Ascending aorta (tissue), 2 donors: ENCODE measurements at places on chromosomes 7 and 10.

DNA sequence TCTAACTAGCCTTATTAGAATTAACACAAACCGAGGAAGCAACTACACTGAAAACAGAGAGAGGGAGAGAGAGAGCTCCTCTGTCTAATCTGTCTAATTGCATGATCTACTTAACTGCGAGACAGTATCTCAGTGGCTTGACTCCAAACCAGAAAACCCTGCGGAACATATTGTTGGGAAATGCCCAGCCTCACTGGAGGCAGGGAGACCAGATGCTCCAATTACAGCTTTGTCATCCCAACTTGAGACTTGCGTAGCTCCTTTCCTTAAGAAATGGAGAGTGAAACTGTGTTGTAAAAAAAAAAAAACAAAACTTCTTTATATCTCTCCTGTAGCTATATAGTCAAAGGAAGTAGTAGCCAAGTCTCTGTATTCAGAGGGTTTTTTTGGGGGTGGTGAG is 52.0 kb upstream of the ZNRF2 start:
- no peak for DNase-seq

DNA sequence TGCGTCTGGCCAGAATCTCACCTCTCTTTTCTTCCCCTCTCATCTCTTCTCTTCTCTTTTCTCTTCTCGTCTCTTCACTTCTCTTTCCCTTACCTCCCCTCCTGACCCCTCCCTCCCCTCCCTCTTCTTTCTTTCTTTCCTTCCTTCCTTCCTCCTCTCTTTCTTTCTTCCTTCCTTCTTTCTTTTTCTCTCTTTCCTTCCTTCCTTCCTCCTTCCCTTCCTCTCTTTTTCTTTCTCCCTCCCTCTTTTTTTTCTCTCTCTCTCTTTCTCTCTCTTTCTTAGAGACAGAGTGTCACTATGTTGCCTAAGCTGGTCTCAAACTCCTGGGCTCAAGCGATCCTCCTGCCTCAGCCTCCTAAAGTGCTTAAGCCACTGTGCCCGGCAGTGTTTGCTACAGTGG is 4.6 kb upstream of the GTF2IRD1 start:
- DNase-seq = no peak

DNA sequence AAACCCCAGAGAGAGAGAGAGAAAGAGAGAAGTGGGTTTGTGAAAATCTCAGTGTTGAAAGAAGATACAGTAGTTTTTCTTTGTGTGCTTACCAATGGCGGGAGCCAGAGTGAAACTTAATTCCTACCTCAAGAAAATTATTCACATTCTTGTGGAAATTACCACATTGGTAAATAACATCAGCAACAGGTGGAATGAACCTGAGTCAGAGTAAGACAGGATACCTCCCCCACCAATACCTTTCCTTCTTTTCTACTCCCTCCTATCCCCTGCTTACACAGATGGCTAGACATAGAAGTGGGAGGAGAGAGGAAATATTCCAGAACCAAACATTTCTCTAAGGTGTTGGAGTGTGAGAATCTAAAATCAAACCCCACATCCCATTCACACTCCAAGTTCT is 793.9 kb downstream of the SORCS3 start:
- DNase-seq = no peak

GRCh38 chr7:96315125-96315512 is 6.8 kb downstream of the SLC25A13 start:
- DNase-seq = no peak

DNA sequence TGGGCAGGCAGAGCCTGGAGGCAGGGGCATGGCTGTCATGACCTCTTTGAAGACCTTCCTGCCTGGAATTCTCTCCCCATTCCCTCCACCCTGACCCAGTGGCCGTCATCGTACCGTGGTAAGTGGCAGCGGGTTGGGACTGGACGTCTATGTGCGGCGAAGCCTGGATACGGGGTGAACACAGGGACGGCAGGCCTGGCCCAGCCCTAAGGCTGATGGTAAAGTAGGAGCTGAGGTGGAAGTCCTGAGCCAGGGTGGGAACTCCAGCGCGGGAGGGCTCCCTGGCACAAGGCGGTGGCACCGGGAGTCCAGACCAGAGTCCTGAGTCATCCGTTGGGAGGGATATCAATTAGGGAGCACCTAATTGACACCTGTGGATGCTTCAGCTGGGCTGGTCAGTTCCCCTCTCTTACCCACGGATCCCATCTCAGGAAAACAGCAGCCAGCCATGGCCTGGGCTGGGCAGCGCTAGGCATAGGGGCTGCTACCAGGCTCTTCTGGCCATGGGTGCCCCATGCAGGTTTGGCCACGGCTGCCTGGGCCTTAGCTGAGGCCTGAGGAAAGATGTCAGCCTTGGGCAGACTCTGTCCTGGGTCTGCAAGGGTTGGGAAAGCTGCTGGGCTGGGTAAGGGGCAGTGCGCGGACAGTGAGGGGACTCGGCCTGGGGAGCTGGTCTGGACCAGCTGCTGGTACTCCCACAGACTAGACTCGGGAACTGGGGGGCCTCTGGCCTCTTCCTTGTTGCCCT is 3.3 kb downstream of the PPIF start:
- no peak for DNase-seq

GRCh38 chr10:91196268-91197048 is 24.0 kb upstream of the PCGF5 start:
- no peak for DNase-seq

- DNase-seq = no peak
Measured at GRCh38 chr7:24669971-24670591, 87.2 kb downstream of the GSDME start.

- DNase-seq = no peak
Measured at GRCh38 chr7:152162287-152162686, 136.8 kb downstream of the GALNT11 start.

GRCh38 chr7:5381071-5381772 is 42.4 kb downstream of the TNRC18 start:
- DNase-seq = no peak
